ENCODE measurements at places on chromosomes 4 and X. TPM values are rescaled to one million over a fixed set of nuclear protein-coding genes. Genes with fewer than 3 reads are reported as not detected.

- no peak for DNase-seq
- no peaks in the 10 kb centered on the region for H3K27me3 ChIP-seq
- H3K4me1 ChIP-seq: no peaks in the 10 kb centered on the region
- H3K36me3 ChIP-seq: no peaks in the 10 kb centered on the region
- H3K4me3 ChIP-seq: no peak overlapping the region
Measured at GRCh38 chrX:48591255-48591791, 6.0 kb upstream of the WDR13 start.

DNA sequence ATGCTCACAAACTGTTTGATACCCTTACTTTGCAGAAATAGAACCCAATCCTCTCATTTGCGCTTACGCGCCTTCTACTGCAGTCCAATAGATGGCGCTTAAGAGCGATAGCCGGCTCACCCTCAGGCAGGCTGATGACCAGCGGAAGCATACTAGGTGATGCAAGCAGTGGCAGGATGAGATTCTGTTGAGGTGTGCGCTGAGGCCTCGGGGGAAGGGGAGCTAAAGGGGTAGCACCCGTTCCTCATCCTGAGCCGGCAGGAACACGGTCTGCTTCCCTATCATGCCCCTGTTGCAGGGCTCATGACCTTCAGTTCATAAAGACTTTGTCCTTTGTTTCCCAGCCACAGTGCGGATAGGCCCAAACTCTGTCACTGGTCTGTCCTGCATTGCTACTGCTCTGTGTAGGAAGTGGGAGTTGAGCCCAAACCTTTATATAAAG is 628.9 kb downstream of the TLL1 start:
- no peaks in the 10 kb centered on the region for H3K36me3 ChIP-seq
- no peak overlapping the region for H3K27ac ChIP-seq
- no peaks in the 10 kb centered on the region for H3K4me1 ChIP-seq
- no peak overlapping the region for H3K4me3 ChIP-seq
- H3K27me3 ChIP-seq: no peaks in the 10 kb centered on the region

GRCh38 chr4:77040270-77040669 is 35.5 kb downstream of the CCNI start:
- DNase-seq: no peak
- no peak overlapping the region for H3K27ac ChIP-seq
- H3K4me3 ChIP-seq: no peak overlapping the region
- H3K36me3 ChIP-seq: peaks cover 26% of the 10 kb centered on the region
- peaks cover 8% of the 10 kb centered on the region for H3K27me3 ChIP-seq
- H3K4me1 ChIP-seq: no peaks in the 10 kb centered on the region

DNA sequence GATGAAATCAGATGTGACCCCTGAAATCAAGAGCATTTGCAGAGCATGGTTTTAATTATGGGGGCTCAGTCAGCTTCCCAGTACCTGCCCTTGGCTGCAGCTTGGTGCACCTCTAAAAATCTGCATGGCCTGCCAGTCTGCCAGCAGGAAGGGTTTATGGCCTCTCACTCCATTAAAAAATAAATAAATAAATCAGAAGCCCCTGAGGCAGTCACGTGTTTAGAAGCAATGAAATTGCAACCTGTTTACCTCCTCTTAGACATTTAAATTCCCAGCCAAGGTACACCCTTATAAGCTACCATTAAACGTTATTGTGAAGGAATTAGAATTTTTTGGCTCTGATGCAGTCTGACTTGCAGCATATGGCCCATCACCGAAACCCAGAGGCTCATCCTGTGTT is 114.0 kb upstream of the LDB2 start:
- H3K36me3 ChIP-seq: no peaks in the 10 kb centered on the region
- peaks cover 1% of the 10 kb centered on the region for H3K27me3 ChIP-seq
- no peak overlapping the region for H3K4me3 ChIP-seq

GRCh38 chrX:28659269-28659668 is 72.0 kb downstream of the IL1RAPL1 start:
- no peak for DNase-seq
- H3K36me3 ChIP-seq: no peaks in the 10 kb centered on the region
- no peaks in the 10 kb centered on the region for H3K27me3 ChIP-seq
- H3K27ac ChIP-seq: no peak overlapping the region

GRCh38 chr4:118814058-118814457 is 21.9 kb downstream of the SEC24D start:
- H3K4me3 ChIP-seq: no peak overlapping the region
- no peaks in the 10 kb centered on the region for H3K27me3 ChIP-seq
- DNase-seq: no peak
- H3K27ac ChIP-seq: no peak overlapping the region
- peaks cover 50% of the 10 kb centered on the region for H3K36me3 ChIP-seq

Gene C4orf36
- total RNA-seq: not detected

- H3K4me3 ChIP-seq: no peak overlapping the region
- no peaks in the 10 kb centered on the region for H3K4me1 ChIP-seq
- no peak overlapping the region for H3K27ac ChIP-seq
Measured at GRCh38 chr4:42965326-42965725, 72.8 kb downstream of the GRXCR1 start.

DNA sequence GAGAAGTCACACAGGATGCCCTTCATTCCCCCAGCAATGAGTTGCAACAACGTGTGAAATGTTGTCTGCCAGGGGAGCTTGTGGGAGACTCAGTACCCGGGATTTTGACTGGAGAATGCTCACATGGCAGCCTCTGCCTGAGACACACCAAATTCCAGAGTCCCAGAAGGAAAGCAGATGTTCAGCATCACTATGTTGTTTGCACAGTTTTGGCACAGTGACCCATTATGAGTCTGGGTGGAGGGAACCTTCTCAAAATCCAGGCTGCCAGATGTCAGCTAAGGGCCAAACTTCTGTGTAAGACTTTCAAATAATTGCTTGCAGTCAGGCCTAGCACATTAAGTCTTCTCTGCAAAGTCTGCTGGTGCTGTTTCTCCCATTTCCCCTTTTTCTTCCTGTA is 1029.7 kb upstream of the TENM3 start:
- H3K27ac ChIP-seq: no peak overlapping the region
- H3K4me3 ChIP-seq: no peak overlapping the region
- no peak for DNase-seq

GRCh38 chr4:181968371-181968770 is 274.8 kb upstream of the TENM3 start:
- no peaks in the 10 kb centered on the region for H3K36me3 ChIP-seq
- H3K4me1 ChIP-seq: no peaks in the 10 kb centered on the region
- no peak overlapping the region for H3K4me3 ChIP-seq

DNA sequence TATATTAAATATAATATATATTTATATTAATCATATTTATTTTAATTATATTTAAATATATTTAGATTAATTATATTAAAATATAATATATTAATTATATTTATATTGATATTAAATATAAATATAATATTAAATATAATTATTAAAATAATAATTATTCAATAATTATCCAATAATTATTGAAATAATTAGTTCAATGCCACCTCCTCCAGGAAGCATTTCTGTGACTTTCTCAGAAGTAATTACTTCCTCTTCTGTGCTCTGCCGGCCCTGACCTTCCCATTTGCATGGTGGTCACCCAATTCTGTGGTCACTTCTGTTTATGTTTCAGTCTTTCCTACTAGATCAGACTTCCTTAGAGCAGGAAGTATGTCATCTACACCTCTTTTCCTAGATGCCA is 45.8 kb downstream of the EVC2 start:
- DNase-seq: no peak
- H3K4me3 ChIP-seq: no peak overlapping the region
- no peak overlapping the region for H3K27ac ChIP-seq
- H3K27me3 ChIP-seq: peaks cover 3% of the 10 kb centered on the region
- H3K4me1 ChIP-seq: no peaks in the 10 kb centered on the region
- H3K36me3 ChIP-seq: no peaks in the 10 kb centered on the region

Gene CT45A3
- not detected for total RNA-seq

DNA sequence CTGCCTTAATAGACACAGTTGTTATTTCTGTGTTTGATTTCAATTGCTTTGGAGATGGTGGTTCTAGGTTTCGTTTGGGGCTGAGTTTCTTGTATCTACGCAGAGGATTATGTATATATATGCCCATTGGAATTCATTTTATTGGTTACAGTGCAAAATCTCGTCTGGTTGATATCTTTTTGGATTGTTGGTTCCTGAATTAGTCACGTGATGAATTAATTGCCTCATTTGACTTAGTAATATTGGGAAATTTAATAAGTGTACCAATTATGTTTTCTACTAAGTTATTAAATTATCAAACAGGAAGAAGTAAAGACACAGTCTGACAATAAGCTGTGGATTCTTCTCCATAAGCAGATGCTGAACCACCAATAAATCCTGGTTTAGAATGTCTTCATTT is 467.9 kb upstream of the TENM3 start:
- no peaks in the 10 kb centered on the region for H3K27me3 ChIP-seq
- H3K27ac ChIP-seq: no peak overlapping the region
- no peak for DNase-seq
- H3K4me3 ChIP-seq: no peak overlapping the region
- H3K36me3 ChIP-seq: no peaks in the 10 kb centered on the region

DNA sequence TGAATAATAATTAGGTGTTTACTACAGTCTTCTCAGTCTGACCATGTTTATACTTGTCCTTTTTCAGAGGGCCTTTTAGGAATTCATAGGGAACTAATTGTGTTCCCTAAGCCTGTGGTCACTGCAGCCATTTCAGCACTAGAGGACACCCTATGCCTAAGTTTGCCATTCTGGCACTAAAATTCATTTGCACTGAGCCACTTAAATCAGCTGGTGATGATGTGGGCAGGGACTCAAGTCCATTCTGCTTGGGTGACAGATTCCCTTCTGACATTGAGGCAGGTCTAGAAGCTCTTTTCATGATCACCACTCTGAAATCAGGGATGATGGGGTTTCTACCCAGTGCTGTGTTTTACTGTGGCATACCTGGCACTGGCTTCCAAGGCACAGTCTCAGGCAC is 1178.9 kb upstream of the DIAPH2 start:
- H3K27me3 ChIP-seq: no peaks in the 10 kb centered on the region
- no peaks in the 10 kb centered on the region for H3K4me1 ChIP-seq
- H3K4me3 ChIP-seq: no peak overlapping the region

Gene TMEM35A
- not detected for total RNA-seq

- no peak for DNase-seq
- no peak overlapping the region for H3K27ac ChIP-seq
- no peak overlapping the region for H3K4me3 ChIP-seq
- H3K36me3 ChIP-seq: no peaks in the 10 kb centered on the region
- H3K4me1 ChIP-seq: no peaks in the 10 kb centered on the region
- H3K27me3 ChIP-seq: no peaks in the 10 kb centered on the region
Measured at GRCh38 chr4:179372746-179373145, 1930.5 kb upstream of the AGA start.

DNA sequence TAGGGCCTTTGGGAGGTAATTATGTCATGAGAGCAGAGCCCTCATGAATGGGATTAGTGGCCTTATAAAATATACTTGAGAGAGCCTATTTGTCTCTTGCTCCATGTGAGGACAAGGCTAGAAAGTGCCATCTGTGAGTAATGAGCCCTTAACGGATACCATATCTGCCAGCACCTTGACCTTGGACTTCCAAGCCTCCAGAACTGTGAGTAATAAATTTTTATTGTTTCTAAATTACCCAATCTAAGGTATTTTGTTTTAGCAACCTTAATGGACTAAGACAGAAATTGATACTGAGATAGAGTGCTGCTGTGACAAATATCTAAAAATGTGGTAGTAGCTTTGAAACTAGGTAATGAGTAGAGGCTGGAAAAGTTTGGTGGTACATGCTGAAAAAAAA is 285.0 kb upstream of the DIPK2B start:
- H3K27ac ChIP-seq: no peak overlapping the region
- peaks cover 2% of the 10 kb centered on the region for H3K27me3 ChIP-seq
- no peaks in the 10 kb centered on the region for H3K4me1 ChIP-seq
- DNase-seq: no peak
- no peak overlapping the region for H3K4me3 ChIP-seq
- no peaks in the 10 kb centered on the region for H3K36me3 ChIP-seq

DNA sequence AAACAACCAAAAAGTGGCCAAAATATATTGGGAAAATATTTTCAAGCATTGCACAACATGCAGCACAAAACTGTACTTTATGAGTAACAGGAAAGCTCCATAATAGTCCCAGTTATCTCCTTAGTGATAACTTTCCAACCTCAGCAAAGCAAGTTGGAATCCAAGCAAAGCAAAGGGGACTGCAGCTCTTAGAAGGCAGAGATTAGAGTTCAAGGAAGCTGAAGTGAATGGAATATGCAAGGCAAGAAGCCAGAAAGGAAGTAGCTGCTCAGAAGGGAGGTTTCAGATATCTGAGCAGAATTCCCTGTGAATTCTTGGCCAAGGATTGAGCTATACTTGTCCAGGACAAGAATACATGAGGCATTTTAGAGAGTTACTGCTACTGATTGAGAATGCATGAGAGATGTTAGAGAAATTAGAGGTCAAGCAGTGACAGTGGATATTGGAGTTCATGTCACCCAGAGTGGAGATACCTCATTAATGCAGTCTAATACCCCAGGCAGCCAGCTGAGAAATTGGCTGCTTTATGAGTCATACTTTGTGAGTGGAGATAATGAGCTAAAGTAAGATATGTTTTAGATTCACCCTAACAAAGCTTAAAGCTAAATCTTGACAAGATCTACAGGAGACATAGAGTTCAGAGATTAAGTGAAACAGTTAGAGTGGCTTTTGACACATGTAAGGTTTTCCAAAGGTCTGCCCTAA is 102.8 kb downstream of the INPP4B start:
- no peak overlapping the region for H3K4me3 ChIP-seq
- DNase-seq: no peak
- no peak overlapping the region for H3K27ac ChIP-seq
- no peaks in the 10 kb centered on the region for H3K27me3 ChIP-seq

Gene GYPA
- not detected for total RNA-seq

Gene KLKB1
- total RNA-seq: not detected

GRCh38 chr4:78131403-78131802 is 74.3 kb downstream of the FRAS1 start:
- DNase-seq: no peak
- H3K27me3 ChIP-seq: peaks cover 5% of the 10 kb centered on the region
- no peaks in the 10 kb centered on the region for H3K36me3 ChIP-seq

DNA sequence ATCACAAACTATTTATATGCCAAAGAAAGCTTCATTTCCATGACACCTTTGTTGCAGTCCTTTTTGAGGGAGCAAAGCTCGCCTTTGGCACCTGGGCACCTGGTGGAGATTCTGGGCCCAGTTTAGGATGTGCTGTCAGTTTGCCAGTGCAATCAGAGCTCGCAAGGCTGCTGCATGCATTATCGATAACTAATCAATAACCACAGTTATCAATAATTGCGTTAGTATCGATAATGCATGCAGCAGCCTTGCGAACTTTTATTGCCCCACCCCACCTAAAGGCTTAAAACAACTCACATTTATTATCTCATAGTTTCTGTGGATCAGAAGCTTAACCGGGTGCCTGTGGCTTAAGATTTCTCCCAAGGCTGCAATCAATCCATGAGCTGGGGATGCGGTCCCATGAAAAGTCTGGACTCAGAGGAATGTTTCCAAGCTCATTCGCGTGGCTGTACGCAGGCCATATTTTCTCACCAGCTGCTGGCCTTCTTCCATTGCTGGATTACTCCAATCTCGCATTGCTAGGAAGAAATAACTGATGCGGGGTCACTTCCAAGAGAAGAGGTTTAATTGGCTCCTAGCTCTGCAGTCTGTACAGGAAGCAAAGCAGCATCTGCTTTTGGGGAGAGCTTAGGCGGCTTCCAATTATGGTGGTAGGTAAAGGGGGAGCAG is 6.2 kb upstream of the AFAP1 start:
- H3K36me3 ChIP-seq: no peaks in the 10 kb centered on the region
- H3K4me1 ChIP-seq: peaks cover 22% of the 10 kb centered on the region
- peaks cover 14% of the 10 kb centered on the region for H3K27me3 ChIP-seq
- DNase-seq: no peak
- no peak overlapping the region for H3K4me3 ChIP-seq
